ENCODE measurements at places on chromosomes 12 and 14.

GRCh38 chr14:52769887-52770286 is 21.5 kb downstream of the GNPNAT1 start:
- no peak for DNase-seq

DNA sequence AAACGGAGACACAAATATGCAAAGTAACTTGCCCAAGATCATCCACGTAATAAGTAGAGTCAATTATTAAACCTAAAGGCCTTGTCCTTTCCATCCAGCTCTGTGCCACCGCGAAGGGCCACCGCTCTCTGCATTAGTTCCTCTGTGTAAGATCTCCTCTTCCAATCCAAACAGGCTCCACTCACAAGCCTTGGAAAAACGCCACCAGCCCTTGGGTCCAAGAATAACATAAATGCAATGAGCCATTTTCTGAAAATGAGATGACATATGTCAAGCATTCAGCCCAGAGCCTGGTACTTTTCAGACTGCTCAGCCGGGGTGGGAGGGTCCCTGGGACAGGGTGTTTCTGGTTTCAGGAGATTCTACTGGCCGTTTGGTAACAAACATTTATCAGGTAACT is 30.0 kb downstream of the DGLUCY start:
- no peak for DNase-seq

GRCh38 chr12:77214136-77214535 is 148.8 kb upstream of the E2F7 start:
- no peak for DNase-seq

- DNase-seq, result no peak
Observed at GRCh38 chr14:37179896-37180502, 7.6 kb upstream of the SLC25A21 start.

- DNase-seq, result peak; percentile 64
Observed at GRCh38 chr14:106372870-106373652, 846.7 kb downstream of the TMEM121 start.

- no peak for DNase-seq
Observed at GRCh38 chr14:63933110-63933509, 80.3 kb downstream of the SYNE2 start.

DNA sequence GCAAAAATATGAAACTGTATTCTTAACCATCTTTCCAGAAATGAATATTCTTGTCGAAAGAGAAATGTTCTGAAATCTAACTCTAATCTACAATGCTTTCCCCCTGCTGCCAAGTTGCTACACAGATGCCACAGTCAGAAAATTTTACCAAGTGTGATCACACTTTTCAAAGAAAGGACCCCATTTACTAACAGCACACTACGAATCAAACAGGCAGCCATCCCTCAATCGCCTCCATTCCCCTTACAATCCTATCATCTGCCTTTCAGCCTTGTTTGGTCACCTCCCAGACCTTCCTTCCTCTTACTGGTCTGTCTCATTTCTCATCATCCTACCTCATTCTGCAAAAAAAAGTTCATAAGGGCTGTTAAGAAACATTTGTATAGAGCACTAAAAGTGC is 190.1 kb downstream of the MED13L start:
- DNase-seq, result no peak

GRCh38 chr12:42299392-42300308 is 26.2 kb downstream of the ZCRB1 start:
- DNase-seq, result peak; percentile 64

- DNase-seq, result no peak
Observed at GRCh38 chr14:35938770-35939169, 112.6 kb downstream of the BRMS1L start.

- peak; percentile 73 for DNase-seq
Observed at GRCh38 chr12:108565976-108566375, 3.6 kb downstream of the ISCU start.

GRCh38 chr14:66425402-66425801 is 60.8 kb upstream of the CCDC196 start:
- DNase-seq, result no peak

GRCh38 chr12:87923361-87923760 is 105.8 kb downstream of the C12orf50 start:
- DNase-seq, result no peak

Measured in stimulated activated naive B cell treated with anti-CD40 and anti-IgM and Interleukin-4, amounts not matched to agents 10 μg/mL and 1 μg/mL and 100 μg/mL, for 72 hours (primary cell).